ENCODE measurements at places on chromosomes 1 and 21.
A peak's percentile ranks its signal among the peaks of the same experiment; 100 is the strongest.

GRCh38 chr1:2395245-2395644 is 3.6 kb downstream of the RER1 start:
- DNase-seq: no peak

DNA sequence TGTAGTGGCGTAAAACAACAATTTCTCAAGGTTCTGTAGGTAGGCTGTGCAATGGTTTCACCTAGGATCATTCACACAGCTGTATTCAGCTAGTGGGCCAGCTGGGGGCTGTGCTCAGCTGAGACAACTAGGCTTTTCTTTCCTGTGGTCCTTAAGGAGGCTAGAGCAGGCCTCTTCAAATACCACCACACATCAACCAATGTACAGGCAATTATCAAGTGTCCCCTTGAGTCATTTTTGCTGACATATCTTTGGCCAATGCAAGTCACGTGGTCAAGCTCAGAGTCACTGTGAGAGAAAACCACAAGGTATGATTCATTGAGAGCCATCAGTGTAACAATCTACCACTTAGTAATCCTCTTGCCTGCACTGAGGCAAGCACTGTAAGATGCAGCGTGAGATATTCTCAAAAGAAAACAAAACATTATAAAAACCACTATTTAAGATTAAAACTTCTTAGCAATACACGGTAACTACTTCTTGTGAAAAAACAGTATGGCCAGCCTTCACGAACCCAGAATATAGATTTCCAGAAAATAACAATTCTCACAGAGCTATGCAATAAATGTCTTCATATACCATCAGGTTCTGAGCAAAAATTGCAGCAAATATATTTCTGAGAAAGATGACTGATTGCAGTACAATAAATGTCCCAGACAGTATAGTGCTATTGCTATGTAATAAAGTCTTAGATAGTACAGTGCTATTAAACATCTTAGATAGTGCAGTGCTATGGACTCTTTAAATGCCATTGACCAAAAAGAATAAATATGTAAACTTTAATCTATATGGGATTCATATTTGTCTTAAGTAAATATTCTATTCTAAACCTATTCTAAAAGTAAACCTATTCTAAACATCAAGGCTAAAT is 55.3 kb downstream of the NME7 start:
- DNase-seq: peak; percentile 99

DNA sequence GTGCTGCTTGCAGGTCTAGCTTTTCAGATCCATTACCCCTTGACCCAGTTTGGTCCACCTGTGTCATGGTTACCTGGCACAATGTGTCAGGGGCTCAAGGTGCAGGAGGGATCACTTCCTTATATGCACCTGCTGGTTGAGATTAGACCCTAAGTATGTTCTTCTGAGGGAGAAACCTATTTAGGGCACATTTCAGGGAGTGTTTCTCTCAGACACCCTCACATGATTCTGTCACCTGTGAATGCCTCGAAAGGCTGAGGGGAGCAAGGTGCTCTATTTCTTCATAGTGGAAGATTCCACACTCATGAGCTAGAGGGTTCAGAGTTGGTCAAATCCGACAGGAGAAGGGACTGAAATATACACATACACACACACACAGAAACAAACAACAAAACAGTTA is 15.5 kb downstream of the HSD3B2 start:
- no peak for DNase-seq

DNA sequence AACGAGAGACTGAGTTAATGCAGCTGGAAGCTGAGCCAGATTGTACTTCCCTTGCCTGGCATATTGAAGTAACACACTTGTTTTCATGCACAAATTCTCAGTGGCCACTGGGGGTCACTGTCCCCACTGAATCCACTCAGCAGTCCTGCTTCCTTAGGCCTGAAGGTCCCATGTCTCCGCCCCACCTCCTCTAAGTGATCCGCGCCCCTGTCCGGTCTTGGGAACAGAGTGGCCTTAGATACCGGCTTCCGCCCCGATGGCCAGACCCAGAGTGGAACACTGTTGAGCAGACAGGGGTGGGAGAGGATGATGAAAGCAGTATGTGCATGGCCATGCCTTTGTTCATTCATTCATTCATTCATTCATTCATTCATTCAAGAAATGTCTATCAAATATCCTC is 34.8 kb downstream of the CHAF1B start:
- DNase-seq: peak; percentile 93

- no peak for DNase-seq
These were observed 54.6 kb downstream of the TOMM20 start for GRCh38 chr1:235073968-235074522.

DNA sequence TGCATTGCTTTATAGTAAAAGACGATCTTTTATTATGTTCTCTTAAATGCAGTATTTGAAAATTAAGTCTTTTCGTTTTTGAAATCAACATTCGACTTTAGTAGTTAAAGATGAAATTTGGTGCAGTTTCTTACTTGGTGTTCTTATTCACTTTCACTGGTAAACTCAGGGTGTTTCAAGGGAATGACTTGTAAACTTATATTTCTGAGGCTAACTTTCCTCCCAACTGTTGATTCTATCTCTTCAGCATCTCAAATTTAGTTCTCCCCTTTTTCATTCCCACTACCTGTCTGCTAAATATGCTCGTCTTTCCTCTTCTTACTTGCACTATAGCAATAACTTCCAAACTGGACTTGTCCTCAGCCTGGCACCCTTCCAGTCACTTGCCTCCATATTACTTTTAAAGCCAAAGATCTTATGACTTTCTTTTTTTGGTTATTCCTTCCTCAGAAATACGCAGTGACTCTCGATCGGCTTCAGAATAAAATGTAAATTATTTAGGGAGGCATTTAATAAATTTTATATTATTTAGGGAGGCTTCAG is 988 bp downstream of the SLC35A3 start:
- no peak for DNase-seq

DNA sequence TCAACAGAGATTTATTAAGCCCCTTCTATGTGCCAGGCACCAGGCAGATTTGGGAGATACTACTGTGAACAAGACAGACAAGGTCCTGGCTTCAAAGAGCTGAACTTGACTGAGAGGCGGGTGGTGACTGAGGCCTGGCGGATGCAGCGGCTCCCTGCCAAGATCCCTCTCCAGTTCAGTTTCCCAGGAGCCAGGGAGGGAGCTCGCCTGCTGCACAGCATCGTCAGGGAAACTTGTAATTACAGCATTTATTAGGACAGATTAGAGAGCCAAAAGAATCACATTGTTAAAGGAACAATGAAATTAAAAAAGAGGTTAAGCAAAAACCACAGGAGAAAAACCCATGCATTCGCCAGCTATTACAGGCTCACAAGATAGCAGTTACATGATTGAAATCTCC is 55.3 kb downstream of the ETS2 start:
- DNase-seq: no peak
